HFFc6 (cell line): ENCODE measurements at places on chromosomes 16 and 17. TPM values are rescaled to one million over a fixed set of nuclear protein-coding genes. Genes with fewer than 3 reads are reported as not detected.
A peak's percentile ranks its signal among the peaks of the same experiment; 100 is the strongest.

DNA sequence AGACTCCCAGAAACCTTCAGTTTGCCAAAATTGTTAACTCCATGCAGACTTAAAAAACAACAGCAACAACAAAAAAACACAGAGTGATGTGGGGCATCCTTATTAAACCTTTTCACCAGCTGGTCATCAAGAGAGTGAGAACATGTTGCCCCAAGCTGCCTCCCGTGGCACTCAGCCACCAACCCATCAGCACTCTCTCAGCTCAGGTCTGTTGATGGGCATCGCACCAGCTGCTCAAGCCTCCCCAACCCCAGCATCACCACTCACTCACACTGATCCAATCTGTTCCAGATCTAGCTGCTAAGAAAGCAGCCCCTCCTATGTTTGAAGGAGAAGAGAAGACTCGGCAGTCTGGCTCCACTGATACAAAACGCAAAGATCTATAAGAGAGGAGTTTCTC lies 46.8 kb downstream of the SLC39A11 start:
- H3K27ac ChIP-seq: no peak overlapping the region; the same call in 1 of the 2 replicates
- peaks cover 2% of the 10 kb centered on the region for H3K27me3 ChIP-seq
- no peak overlapping the region for H3K4me3 ChIP-seq

- no peaks in the 10 kb centered on the region for H3K36me3 ChIP-seq
- no peak for DNase-seq
- H3K4me3 ChIP-seq: no peak overlapping the region
- H3K27me3 ChIP-seq: peaks cover 1% of the 10 kb centered on the region
Measured at GRCh38 chr16:2029350-2029749, 2.6 kb downstream of the NHERF2 start.

DNA sequence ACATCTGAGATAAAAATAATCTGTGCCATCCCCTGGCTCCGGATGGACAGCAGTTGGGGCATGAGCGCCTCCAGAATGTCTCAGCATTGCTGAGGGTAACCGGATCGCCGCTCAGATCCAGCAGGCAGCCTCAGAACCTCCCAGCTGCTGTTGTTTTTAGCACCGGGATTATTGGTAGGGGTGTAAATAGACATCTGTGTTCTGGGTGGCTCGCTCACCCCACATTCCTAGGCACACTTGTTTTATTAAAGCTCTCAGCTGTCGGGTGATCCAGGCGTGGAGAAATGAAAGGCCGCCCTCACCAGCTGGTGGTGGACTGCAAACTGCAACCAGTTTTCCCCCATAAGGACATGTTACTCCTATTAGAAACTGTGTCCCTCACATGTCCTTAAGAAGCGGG lies 32.1 kb downstream of the MYH3 start:
- DNase-seq: no peak
- no peak overlapping the region for H3K27ac ChIP-seq
- peaks cover 13% of the 10 kb centered on the region for H3K4me1 ChIP-seq
- no peak overlapping the region for H3K4me3 ChIP-seq
- peaks cover 3% of the 10 kb centered on the region; the same call in 1 of the 2 replicates for H3K27me3 ChIP-seq

- peaks cover 44% of the 10 kb centered on the region for H3K27me3 ChIP-seq
- no peak overlapping the region for H3K27ac ChIP-seq
- H3K36me3 ChIP-seq: 0 out of 2 replicates have a peak, but pooled peaks cover 5% of the 10 kb centered on the region
- H3K4me3 ChIP-seq: no peak overlapping the region
- no peak for DNase-seq
Measured at GRCh38 chr17:57195785-57196460, 60.4 kb upstream of the MSI2 start.

DNA sequence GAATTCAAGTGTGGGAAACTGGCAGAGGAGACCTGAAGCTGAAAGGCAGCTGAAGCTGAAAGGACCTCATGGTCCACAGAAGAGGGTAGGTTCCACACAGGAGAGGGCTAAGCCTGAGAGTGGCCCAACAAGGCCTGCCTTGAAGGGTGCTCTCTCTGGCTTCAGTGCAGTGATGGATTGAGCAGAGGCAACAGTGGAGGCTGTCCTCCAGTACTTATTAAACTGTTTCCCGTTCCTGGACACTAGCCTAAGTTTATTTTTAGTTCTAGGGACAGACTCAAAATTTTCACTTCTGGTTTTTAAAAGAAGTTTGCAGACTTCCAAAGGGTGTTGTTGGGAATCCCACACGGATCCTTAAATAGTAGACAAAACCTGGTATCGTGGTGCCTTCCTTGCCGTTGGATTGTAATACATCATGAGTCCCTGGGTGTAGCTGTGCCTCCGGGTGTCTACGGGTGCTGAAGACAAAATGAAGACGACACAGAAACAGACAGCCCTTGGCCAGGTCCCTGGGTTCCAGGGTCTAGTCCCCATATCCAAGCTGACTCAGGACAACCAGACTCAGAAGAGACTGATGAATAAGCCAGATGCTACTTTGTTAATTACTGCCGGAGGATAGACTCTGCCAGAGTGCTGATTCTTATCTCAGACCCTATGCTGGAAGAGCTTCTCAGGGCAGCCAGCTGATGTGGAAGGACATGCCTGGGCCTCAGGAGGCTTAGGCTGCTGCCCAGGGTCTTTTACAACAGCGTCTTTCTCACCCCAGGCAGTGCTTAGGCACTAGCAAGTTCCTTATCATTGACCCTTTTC lies 7.1 kb upstream of the CMTM4 start:
- H3K27ac ChIP-seq: peak overlapping the region; percentile 72
- DNase-seq: peak; percentile 82
- peaks cover 27% of the 10 kb centered on the region for H3K4me1 ChIP-seq
- no peaks in the 10 kb centered on the region for H3K36me3 ChIP-seq
- H3K4me3 ChIP-seq: peak overlapping the region; percentile 28; the same call in 1 of the 2 replicates

DNA sequence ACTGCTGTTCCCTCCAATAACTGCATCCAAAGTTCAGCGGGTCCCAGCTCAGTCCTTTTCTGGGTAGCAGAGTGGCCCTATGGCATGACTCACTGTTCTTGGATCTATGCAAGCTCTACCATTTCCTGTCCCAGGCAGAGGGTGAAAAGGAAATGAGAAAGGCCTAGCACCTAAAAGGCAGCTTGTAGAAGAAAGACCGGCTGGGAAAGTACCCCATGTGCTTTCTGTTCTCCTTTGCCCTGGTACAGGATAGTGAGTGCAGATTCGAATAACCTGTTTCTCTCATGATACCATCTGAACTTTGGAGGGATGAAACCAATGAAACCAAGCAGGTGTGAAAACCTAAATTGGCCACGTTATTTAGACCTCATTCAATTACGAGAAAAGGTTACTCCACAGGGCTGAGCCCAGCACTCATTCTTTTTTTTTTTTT lies 12.7 kb upstream of the HASPIN start:
- H3K36me3 ChIP-seq: peaks cover 14% of the 10 kb centered on the region
- DNase-seq: peak; percentile 10
- no peaks in the 10 kb centered on the region for H3K27me3 ChIP-seq
- peaks cover 12% of the 10 kb centered on the region for H3K4me1 ChIP-seq
- H3K27ac ChIP-seq: no peak overlapping the region
- H3K4me3 ChIP-seq: no peak overlapping the region

GRCh38 chr17:81342269-81343070 lies 47.4 kb upstream of the SLC38A10 start:
- peaks cover 12% of the 10 kb centered on the region for H3K4me1 ChIP-seq
- H3K27me3 ChIP-seq: peaks cover 2% of the 10 kb centered on the region; the same call in 1 of the 2 replicates
- no peak for DNase-seq
- H3K36me3 ChIP-seq: peaks cover 5% of the 10 kb centered on the region

DNA sequence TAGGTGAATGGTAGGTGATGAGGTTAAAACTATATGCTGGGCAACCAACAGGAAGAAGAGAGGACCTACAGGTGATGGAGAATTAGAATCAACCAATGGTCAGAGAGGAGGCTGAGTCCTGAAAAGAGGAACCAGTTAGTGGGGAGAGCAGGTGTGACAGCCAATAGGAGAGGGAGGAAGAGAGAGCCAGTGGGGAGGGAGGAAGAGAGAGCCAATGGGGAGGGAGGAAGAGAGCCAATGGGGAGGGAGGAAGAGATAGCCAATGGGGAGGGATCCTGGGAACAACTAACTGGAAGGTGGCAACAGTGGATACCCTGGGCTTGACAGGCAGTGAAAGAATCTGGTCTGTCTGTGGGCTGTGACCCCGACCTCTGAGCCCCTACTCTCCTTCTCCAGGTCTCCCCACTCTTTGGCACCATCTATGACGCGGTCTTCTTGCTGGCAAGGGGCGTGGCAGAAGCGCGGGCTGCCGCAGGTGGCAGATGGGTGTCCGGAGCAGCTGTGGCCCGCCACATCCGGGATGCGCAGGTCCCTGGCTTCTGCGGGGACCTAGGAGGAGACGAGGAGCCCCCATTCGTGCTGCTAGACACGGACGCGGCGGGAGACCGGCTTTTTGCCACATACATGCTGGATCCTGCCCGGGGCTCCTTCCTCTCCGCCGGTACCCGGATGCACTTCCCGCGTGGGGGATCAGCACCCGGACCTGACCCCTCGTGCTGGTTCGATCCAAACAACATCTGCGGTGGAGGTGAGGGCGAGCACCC lies 3.7 kb downstream of the GUCY2D start:
- H3K27me3 ChIP-seq: peaks cover 23% of the 10 kb centered on the region
- H3K4me1 ChIP-seq: peaks cover 24% of the 10 kb centered on the region
- DNase-seq: no peak
- H3K4me3 ChIP-seq: no peak overlapping the region
- H3K27ac ChIP-seq: no peak overlapping the region; the same call in 1 of the 2 replicates

DNA sequence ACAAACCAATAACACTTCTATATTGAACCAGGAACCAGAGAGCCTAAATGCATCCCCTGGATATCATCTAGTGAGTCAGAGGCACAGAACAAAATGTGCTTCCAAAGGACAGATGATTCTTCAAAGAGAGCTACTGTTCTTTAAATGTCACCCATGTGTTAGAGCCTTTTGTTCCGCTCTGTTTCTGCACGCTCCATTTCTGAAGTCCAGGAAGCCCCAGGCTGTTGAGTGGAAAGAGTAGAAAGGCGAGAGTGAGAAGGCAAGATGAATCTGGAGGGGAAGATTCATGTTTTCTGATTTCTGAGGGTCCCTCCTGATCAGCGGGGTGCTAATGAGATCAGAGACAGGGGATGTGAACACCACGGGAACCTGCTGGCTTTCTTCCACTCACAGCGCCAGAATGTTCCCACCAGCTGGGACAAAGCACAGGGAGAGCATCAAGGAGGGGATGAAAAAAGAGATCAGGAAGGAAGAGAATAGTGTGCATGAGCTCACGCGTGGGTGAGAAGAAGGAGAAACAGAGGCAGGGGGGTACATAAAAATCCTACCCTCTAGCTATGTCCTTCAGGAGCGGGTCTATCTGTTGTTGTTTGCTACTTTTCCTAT lies 559.9 kb upstream of the HSBP1 start:
- H3K36me3 ChIP-seq: no peaks in the 10 kb centered on the region
- H3K27ac ChIP-seq: no peak overlapping the region
- H3K4me3 ChIP-seq: no peak overlapping the region
- H3K27me3 ChIP-seq: no peaks in the 10 kb centered on the region

GRCh38 chr17:35998756-35999155 lies 2.6 kb downstream of the CCL15 start:
- H3K36me3 ChIP-seq: no peaks in the 10 kb centered on the region
- no peak for DNase-seq
- no peak overlapping the region for H3K27ac ChIP-seq
- no peaks in the 10 kb centered on the region for H3K4me1 ChIP-seq

GRCh38 chr17:79797492-79798298 lies 818 bp upstream of the CBX8 start:
- no peak overlapping the region for H3K27ac ChIP-seq
- peaks cover 4% of the 10 kb centered on the region; the same call in 1 of the 2 replicates for H3K36me3 ChIP-seq
- no peak for DNase-seq
- H3K27me3 ChIP-seq: peaks cover 40% of the 10 kb centered on the region

The SLC35G6 gene
- total RNA-seq: not detected in 2 replicates

DNA sequence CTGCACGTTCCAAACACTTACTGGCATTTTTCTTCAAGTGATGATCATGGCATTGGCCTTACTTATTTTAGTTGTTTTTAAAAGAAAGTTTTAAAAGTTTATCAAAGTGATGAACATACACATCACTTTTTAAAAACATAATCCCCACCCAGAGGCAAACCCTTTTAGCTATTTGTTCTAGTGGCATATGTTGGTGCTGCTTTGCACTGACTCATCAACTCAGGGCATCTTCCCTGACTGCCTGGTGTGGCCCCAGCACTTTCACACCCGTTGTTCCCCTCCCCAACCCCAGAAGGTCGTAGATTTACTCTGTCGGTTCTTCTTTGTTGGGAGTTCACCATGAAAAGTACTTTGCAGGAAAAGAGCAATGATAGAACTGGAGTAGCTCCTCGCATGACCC lies 161.3 kb downstream of the RPTOR start:
- H3K27me3 ChIP-seq: no peaks in the 10 kb centered on the region; the same call in 1 of the 2 replicates
- H3K36me3 ChIP-seq: peaks cover 11% of the 10 kb centered on the region; the same call in 1 of the 2 replicates
- H3K4me1 ChIP-seq: peaks cover 31% of the 10 kb centered on the region
- no peak overlapping the region for H3K4me3 ChIP-seq

The C16orf92 gene
- not detected in 3 replicates for total RNA-seq

The SPATA32 gene
- not detected in 3 replicates for total RNA-seq

The TMEM106A gene
- total RNA-seq: 13.6 to 17.5 TPM (median 15.9 TPM) in 3 replicates

DNA sequence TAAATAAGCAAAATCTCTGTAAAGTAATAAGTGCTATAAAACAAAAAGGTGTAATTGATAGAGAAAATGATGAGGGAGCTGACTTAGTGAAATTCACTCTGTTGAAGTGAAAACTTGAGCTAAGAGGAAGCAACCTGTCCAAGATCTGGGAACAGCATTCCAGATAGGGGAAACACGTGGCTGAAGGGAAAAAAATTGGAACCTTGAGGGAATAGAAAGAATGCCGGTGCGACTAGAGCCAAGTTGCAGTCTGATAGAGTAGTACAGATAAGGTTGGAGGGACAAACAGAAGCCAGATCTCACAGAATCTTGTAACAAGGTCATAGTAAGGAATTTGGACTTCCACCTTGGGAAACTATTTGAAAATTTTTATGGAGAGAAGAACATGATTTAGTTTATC lies 623 bp upstream of the DDX52 start:
- DNase-seq: no peak
- peaks cover 16% of the 10 kb centered on the region for H3K36me3 ChIP-seq
- H3K4me3 ChIP-seq: peak overlapping the region; percentile 97
- H3K27me3 ChIP-seq: 0 out of 2 replicates have a peak, but pooled peaks cover 4% of the 10 kb centered on the region

DNA sequence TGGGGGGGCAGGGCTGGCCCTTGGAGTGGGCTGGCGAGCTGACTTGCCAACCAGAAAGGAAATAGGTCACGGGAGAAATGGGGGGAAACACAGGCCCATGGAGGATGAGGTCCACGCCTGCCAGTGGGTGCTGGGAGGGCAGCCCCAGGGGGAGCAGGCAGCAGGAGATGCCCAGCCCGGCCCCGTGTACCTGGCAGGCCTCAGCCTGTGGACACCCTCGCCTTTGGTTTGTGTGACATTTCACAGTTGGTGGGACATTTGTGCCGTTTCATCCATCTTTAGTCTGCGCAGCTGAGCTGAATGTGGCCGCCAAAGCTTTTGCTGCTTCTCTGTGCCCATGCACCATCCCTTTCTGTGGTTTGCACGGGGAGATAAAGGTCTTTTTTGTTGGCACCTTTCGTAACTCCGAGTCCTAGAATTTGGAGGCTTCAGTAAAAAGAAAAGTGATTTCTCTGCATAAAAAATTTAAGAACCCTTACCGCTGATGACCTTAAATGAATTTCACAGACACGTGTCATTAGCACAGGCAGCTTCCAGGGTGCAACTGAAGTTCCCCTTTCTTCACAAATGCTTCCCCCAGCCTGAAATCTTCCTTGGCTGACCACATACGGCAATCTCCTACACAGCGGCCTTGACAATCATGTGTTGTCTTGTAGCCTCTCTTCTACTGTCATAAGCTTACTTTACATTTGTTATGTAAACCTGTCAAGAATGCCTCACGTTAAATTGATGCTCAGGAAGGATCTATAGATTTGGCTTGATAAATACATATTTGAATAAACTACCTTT lies 193.6 kb downstream of the RPTOR start:
- peaks cover 16% of the 10 kb centered on the region for H3K4me1 ChIP-seq
- no peak for DNase-seq
- H3K27me3 ChIP-seq: peaks cover under 1% of the 10 kb centered on the region; the same call in 1 of the 2 replicates
- H3K4me3 ChIP-seq: no peak overlapping the region
